Fibroblast of skin of scalp (primary cell): ENCODE measurements at places on chromosomes 13 and 19.
A peak's percentile ranks its signal among the peaks of the same experiment; 100 is the strongest.

DNA sequence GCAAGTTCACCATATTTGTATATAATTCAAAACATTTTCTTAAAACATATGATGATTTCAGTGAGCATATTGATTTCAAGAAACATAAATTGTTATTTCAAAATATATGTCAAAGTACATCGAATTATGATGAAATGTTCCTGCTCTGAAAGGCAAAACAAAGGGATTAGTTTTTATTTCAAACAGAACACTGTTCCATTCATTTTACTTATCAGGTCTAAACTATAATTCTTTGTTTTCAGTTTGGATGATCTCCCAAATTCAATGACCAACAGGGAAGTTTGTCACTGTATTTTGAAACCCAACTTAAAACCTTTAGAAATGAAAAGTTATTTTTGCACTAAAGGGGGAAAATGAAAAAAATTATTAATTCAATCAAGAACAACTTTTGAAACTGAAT is 610.2 kb downstream of the SLITRK1 start:
- no peak for DNase-seq

DNA sequence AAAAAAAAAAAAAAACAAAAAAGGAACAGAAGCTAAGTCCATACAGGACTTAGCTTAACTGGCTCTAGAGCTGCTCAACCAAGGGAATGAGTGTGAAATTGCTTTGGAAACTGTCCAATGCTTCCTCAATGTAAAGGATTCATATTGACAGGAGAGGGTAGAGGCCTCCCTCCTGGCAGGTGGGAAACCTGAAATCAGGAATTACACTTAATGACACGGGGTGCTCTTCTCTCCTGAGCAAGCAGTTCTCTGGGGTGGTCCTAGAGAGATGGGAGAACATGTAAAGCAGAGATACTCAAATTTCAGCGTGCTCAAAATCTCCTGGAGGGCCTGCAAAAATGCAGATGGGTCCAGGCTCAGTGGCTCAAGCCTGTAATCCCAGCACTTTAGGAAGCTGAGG is 3.6 kb upstream of the MAG start:
- DNase-seq = no peak

DNA sequence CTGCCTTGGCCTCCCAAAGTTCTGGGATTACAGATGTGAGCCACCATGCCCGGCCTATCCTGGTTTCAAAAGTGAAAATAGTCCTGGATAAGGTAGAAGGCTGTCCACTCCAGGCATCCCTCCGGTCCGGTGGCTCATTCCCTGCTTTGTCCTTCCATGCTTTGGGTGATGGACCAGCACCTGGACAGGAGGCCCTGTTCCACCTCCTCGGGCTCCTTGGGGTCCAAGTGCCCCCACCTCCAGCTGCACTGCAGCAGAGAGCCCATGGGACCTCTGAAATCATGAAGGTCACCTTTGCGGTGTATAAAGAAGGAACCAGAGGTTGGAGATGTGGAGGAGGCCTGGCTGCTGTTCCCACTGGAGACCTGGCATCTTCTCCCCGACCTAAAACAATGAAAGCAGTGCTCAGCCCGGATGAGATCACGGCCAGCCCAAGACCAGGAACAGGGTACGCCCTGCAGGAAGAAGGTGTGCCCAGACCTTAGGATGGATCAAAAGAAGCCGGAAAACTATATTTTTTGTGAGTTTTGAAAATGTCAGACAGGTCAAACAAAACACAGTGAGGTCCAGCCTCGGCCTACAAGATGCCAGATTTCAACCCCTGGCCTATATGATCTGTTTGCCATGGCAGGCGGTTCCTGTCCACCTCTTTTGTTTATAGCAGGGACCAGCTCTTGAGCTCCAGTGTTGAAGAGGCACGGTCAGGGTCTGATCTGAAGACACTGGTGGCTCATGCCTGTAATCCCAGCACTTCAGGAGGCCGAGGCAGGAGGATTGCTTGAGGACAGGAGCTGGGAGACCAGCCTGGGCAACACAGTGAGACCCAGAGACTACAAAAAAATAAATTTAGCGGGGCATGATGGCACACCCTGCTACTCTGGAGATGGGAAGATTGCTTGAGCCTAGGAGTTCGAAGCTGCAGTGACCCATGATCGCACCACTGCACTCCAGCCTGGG is 5.8 kb downstream of the LSR start:
- DNase-seq = no peak

- DNase-seq = no peak
Measured at GRCh38 chr13:111095031-111095840, 19.9 kb upstream of the ARHGEF7 start.

- DNase-seq = no peak
Measured at GRCh38 chr13:96397807-96398206, 307.9 kb downstream of the HS6ST3 start.

DNA sequence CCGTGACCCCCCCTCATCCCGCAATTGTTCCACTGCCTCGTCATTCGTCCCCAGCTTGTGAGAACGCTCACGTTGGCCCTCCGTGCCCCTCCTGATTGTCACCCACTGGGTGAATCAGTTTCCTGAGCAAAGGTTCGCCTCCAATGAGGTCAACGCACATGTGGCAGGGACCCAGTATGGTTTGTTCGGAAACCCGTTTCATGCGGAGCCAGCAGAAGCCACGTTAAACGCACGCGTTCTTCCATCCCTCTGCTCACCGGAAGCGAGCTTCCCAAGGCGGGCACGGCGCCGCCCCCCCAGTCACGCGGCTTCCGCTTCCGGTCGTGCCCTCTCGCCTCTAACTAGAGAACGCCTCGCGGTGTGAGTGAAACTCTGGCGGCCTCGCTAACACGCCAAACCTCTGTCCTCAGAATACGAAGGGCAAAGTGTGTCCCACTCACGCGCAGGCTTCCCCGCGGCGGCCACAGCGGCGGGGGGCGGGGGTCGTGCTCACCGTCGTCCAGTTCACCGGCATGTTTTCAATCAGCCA is 18.0 kb upstream of the CFAP97D2 start:
- DNase-seq = no peak

DNA sequence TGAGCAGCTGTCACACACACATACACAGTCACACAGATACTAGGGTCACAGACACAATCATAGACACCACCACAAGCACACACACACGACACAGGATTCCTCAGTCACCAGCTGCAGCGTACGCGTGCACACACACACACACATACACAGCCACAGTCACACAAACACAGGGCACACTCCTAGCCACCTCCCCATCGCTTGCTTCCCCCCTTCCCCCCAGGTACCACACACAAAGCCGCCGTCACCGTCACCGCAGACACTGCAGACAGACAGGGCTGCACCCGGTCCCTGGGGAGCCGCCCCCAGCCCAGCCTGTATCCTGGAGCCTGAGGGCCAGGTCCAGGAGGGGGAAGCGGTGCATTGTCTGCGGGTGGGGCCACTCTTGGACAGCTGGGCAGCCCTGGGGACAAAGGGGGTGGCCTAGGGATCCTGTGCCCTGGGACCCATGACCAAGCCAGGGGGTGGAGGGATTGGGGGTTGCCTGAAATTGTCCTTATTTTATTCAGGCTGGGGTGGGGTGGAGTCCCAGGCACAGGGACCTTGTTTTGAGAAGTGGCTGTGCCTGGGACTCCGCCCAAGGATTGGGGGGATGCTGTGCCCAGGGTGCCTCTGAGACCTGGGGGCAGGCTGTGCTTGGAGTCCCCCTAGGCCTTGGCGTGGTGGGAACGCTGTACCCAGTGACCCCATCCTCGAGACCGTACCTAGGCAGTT is 957 bp downstream of the NUMBL start:
- DNase-seq = peak; percentile 28

DNA sequence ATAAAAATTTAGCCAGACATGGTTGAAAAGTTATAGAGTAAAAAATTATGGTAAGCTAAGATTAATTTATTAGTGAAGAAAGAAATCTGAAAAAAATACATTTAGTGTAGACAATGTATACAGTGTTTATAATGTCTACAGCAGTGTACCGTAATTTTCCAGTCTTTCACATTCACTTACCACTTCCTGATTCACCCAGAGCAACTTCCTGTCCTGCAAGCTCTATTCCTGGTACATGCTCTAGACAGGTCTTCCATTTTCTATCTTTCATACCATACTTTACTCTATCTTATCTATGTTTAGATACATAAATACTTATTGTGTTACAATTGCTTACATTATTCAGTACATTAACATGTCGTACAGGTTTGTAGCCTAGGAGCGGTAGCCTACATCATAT is 1387.8 kb upstream of the ATXN8OS start:
- DNase-seq = no peak

GRCh38 chr19:43560687-43561086 is 14.6 kb downstream of the XRCC1 start:
- DNase-seq = no peak

- no peak for DNase-seq
Measured at GRCh38 chr19:41238244-41238643, 19.2 kb downstream of the AXL start.

GRCh38 chr19:34120846-34121639 is 51.3 kb upstream of the LSM14A start:
- peak; percentile 43 for DNase-seq

DNA sequence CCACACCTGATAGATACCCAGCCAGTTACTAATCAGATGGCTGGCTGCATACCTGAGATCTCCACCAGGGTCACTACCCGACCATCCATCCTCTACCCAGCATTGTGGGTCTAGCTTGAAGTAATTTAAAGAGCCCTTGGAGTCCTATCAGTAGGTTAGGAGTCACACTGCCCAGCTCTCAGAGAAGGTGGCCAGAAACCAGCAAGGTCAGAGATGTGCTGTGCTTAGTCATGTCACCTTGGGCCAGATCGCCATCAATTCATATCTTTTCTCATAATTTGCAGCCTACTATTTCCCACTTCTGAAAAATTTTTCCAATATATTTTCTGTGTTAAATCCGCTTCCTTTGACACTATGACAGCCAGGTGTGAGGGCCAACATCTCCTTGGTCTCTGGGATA is 13.9 kb downstream of the SAMD4B start:
- DNase-seq = no peak

DNA sequence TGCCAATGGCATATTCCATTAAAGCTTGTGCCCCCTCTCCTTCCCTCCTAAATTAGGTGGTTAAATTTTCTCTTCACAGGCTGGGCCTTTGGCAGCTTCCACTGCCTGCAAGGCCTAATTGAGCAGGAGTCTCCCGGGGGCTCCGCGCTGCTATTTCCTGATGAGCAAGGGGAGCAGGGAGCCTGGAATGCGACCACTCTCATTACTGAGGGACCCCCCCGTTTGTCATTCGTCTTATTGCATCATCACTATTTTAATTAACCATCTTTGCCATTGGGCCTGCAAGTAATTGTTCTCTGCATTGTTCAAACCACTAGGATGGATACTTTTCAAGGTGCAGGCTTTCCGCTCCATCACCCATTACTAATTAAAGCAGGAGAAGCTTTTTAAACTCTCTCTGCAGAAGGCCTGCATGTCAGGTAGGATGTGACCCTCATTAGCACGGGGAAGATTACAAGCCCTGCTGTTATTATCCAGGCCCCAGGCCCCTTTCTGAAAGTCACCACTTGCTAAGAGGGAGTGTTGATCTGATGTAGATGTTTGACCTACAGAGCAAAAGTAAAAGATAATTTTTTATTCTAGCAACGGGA is 142.3 kb downstream of the OXGR1 start:
- no peak for DNase-seq

- DNase-seq = no peak
Measured at GRCh38 chr13:48110931-48111721, 16.2 kb upstream of the MED4 start.

DNA sequence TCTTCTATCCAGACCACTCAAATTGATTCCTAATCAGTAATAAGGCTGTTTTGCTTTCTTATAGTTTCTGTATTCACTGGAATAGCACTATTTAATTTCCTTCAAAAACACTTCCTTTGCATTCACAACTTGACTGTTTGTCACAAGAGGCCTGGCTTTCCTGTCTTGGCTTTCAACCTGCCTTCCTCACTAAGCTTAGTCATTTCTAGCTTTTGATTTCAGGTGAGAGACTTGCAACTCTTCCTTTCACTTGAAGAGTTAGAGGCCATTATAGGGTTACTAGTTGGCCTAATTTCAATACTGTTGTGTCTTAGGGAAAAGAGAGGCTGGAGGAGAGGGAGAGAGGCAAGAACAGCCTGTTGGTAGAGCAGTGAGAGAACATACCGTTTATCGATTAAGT is 47.0 kb downstream of the SACS start:
- DNase-seq = no peak

DNA sequence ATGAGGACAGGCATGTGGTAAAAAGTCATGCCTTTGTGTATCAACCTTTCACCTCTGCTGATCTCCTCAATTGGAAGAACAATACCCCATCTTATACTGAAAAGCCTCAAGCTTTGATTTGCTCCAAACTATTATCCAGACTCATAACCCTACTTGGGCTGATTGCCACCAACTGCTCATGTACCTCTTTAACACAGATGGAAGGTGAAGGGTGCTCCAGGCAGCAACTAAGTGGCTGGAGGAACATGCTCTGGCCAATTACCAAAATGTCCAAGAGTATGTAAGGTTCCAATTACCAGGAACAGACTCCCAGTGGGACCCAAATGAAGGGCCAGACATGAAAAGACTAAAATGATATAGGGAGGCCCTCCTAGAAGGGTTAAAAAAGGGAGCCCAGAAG is 78.3 kb downstream of the ZNF486 start:
- DNase-seq = no peak

- no peak for DNase-seq
Measured at GRCh38 chr19:4380254-4380727, 20.1 kb downstream of the SH3GL1 start.

- DNase-seq = no peak
Measured at GRCh38 chr13:64909184-64909583, 2321.0 kb downstream of the PCDH9 start.

DNA sequence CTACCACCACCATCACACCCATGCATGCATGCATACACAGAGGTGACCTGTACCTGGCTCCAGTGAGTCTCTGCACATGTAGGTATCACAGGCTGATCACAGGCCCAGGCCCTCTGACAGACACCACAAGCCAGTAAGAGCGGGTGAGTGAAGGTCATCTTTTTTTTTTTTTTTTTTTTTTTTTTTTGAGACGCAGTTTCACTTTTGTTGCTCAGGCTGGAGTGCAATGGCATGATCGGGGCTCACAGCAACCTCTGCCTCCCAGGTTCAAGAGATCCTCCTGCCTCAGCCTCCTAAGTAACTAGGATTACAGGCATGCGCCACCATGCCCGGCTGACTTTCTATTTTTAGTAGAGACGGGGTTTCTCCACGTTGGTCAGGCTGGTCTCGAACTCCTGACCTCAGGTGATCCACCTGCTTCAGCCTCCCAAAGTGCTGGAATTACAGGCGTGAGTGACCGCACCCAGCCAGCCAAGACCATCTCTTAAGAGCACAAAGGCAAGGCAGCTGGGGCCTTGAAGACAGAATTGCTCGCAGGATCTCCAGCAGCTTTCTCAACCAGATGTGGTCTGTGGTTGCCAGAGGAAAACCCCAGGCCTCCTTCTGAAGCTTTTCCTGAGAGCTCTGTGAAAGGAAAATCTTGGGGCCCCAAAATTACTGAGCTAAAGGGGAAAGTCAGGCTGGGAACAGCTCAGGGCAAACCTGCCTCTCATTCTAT is 3.2 kb upstream of the NKG7 start:
- DNase-seq = no peak

GRCh38 chr19:55086730-55087541 is 11.3 kb downstream of the EPS8L1 start:
- peak; percentile 88 for DNase-seq

DNA sequence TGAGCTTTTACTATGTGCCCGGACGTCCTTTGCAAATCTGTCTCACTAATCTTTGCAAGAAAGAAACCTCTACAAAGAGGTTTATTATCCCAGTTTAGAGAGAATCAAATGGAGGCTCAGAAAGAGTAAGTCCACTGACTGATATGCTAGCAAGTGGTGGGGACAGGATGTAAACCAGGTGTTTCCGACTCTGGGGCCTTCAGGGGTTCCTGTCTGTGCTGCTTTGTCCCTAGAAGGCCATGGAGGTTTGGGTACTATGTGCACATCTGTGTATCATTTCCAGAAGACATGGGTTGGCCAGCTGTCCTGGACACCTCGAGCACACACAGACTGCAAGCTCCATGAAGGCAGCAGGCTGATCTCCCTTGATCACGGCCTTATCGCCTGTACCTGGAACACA is 1.2 kb upstream of the KPTN start:
- no peak for DNase-seq
